ENCODE measurements at places on chromosomes 4 and X. TPM values are rescaled to one million over a fixed set of nuclear protein-coding genes. Genes with fewer than 3 reads are reported as not detected.

DNA sequence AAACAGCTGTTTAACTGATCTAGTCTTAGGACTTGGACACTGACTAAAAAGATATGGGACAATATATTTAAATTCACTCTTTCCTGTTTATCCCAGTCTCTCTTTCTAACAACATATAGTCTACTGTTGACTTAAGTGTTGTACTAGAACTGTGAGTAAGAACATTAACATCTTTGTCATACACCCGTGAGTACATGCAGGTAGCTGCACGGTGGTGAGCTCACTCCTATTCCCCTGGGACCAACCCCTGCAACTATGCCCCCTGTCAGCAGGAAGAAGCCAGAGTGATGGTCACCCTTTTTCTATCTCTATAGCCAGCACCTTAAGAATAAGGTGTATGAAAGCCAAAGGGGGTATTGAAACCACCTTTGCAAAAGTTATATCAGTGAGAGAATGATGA lies 17.6 kb downstream of the TBL1X start:
- no peaks in the 10 kb centered on the region for H3K27me3 ChIP-seq
- no peaks in the 10 kb centered on the region for H3K36me3 ChIP-seq
- H3K4me3 ChIP-seq, result no peak overlapping the region
- no peak for DNase-seq

Gene LDB2
- 36.3 TPM for total RNA-seq

DNA sequence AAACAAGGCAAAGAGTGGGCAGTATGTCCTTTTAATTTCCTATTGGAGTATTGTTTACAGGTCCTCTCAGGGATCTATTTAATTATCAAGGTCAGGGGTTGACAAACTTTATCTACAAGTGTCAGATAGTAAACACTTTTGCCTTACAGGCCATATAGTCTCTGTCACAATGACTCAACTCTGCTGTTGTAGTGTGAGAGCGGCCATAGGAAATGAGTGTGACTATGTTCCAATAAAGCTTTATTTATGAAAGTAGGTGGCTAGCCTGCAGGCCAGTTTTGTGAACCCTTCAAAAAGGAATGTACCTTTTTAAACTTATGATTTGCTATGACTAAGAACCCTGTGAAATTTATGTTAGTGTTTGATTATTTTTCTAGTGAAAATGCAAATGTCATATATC lies 156.1 kb downstream of the GPAT3 start:
- DNase-seq, result no peak
- H3K27me3 ChIP-seq, result no peaks in the 10 kb centered on the region
- H3K4me3 ChIP-seq, result no peak overlapping the region
- H3K4me1 ChIP-seq, result no peaks in the 10 kb centered on the region
- H3K27ac ChIP-seq, result no peak overlapping the region

Gene CXCL13
- 0.55 TPM for total RNA-seq

- H3K27ac ChIP-seq, result no peak overlapping the region
- H3K4me1 ChIP-seq, result peaks cover 4% of the 10 kb centered on the region
- DNase-seq, result peak; percentile 11
- H3K4me3 ChIP-seq, result no peak overlapping the region
Observed at GRCh38 chr4:152118819-152119553, 358.2 kb upstream of the GATB start.
